ENCODE measurements at places on chromosomes 6 and 20.

DNA sequence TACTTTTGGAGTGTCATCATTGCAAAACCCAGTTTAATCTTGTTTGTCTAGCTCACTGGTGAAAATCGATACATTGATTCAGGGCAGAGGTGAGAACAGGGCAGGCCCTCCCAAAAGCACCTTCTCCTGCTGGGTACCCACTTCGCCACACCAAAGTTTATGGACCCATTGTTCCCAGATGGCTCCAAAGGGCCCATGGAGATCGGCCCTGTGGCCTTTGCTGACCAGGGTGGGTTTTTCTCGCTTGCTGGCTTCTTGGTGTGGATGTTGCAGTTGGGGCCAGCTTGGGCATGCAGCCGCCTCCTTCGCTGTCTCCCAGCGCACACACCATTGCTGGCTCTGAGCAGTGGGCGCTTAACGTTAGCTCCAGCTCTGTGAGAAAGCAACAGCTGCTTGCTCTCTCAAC, 178.1 kb upstream of the PDE10A start:
- DNase-seq = no peak

DNA sequence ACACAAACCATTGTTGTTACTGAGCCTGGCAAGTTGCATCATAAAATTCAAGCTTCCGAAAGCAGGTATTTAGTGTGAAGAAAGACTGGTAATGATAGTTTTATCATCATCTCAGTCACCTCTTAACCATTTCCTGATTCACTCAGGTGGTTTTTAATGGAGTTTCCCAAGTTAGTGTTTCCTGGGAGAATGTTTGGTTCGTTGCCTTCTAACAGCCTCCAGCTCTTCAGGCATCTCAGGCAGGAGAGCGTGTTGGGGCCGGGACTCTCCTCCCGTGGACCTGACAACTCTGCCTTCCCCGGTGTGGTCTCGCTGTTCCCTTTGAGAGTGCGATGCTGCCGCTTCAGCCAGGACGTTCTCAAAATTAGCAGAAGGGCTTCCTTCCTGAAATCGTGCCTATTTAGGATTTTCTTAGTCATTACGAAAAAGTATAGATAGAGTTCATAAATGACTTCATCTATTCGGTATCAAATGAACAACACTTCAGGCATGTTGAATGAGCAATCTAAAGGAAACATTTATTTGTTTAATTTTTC, 105.0 kb upstream of the QKI start:
- no peak for DNase-seq

DNA sequence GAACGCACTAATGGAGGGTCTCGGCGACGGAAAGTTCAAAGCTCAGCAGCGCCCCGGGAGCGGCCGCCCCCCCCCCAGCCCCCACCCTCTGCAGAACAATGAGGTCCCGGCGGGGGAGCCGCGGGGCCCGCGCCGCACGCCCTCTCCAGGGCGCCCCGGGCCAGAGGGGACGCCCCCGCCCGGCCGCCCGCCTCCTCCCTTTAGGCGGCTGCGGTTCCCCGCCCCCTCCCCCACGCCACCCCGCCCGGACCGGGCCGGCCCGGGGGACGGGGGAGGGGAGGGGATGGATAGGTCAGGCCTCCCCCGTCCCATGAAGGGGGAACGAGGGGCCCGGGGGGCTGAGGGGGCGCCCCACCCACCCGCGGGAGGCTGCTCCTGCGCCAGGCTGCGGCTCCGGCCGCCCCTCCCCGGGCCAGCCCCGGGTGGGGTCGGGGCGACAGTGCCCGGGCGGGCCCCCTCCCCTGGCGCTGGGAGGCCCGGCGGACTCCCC, 1.5 kb downstream of the NOL4L start:
- DNase-seq = peak; percentile 57

- DNase-seq = no peak
Observed at GRCh38 chr20:39049148-39049547, 87.0 kb downstream of the DHX35 start.

DNA sequence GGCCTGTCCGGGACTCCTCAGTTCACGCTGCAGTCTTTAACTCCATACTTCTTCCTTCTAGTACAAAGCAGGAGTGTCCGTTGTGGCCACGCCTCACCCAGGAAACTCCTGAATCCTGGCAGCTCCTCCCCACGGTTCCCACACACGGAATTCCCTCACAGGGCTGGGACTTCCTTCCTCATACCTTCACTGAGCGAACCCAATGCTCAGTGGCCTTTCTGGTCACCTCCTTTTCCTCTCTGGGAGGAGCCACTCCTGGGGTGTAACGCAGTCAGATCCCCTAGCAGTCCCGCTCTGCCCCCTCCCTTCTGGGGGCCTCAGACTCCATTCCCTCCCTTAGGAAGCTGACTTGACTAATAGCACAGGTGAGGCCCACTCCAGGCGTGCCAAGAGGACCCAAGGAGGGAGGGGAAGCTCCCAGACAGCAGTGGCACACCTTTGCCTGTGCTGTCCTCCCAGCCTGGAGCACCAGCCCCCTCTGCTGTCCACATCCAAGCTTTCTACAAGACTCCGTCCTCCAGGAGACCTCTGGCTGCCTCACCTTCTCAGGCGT, at the start of gene SLC52A3:
Gene SLC52A3 (minus strand): TSS at position 75 of the 553 bp plus-strand sequence. CDS start 2,726 bp downstream, outside the sequence.
- peak; percentile 60 for DNase-seq

GRCh38 chr6:155959898-155960495, 504.4 kb upstream of the NOX3 start:
- DNase-seq = no peak

DNA sequence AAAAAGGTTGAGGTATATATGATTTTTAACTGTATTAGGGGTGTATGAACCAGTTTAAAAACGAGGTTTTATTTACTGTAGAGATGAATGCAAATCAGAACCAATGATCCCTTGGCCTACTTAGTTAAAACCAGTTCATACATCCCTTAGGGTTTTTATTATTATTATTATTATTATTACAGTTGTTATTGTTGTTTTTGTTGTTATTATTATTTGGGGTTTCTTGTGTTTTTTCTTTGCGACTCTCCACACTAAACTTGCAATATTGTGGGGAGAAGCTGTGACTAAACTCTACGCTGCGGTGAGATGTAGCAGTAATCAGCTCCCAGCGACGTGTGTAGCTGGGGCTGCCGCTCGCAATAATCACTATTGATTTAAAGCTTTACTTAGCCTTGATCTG, 62.2 kb downstream of the SSR1 start:
- DNase-seq = no peak

DNA sequence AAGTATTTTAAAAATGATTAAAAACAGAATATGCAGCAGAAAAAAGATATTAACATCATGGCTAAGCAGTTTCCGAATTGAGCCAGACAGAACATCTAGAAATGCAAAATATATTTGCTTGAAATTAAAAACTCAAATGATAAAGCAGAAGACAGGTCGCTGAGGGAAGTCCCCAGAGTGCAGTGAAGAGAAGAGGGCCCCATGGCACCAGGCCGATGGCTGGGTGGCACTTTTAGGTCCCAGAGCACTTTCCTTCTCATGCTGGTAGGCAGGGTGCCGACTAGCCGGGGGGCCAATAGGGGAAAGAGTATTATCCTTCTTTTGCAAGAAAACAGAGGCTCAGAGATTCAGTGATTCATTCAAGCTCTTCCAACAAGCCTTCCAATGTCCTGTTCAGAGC, 58.9 kb downstream of the MYH7B start:
- no peak for DNase-seq

DNA sequence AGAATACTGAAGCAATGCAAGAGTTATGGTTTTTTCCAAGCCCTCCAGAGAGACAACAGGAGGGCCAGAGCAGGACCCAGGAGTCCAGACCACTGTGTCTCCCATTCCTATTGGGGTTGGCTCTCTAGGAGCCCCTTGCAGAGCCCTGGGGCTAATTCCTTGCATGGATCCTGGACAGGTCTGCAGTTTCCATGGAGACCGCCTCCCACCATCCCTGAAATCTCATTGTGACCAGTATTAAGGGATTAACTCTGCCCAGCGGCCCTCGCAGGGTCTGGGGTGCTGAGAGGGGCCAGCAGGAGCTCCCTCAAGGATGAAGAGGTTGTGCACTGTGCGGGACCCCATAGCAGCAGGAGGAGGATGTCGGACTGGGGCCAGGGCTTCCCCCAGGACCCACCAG, 34.8 kb downstream of the HNF4A start:
- DNase-seq = no peak

DNA sequence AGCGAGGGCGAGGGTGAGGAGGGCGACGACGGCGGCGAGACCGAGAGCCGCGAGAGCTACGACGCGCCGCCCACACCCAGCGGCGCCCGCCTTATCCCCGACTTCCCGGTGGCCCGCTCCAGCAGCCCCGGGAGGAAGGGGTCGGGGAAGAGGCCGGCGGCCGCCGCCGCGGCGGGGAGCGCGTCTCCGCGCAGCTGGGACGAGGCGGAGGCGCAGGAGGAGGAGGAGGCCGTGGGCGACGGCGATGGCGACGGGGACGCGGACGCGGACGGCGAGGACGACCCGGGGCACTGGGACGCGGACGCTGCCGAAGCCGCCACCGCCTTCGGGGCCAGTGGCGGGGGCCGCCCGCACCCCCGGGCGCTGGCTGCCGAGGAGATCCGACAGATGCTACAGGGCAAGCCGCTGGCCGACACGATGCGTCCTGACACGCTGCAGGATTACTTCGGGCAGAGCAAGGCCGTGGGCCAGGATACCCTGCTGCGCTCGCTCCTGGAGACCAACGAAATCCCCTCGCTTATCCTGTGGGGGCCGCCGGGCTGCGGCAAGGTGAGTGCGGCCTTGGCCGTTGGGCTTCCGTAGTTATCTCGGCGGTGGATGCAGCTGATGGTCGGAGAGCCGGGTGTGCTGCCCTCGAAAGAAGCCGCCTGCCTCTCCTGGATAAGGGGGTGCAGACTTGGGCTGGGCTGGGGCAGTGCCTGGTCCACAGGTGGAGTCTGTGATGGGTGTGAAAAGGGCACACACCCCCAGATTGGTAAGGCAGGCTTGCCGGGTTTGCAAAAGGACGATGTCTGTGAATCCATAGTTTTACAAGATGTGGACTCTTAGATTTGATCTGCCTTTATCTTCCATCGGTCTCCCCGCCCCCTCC, 938 bp downstream of the WRNIP1 start:
- peak; percentile 61 for DNase-seq

DNA sequence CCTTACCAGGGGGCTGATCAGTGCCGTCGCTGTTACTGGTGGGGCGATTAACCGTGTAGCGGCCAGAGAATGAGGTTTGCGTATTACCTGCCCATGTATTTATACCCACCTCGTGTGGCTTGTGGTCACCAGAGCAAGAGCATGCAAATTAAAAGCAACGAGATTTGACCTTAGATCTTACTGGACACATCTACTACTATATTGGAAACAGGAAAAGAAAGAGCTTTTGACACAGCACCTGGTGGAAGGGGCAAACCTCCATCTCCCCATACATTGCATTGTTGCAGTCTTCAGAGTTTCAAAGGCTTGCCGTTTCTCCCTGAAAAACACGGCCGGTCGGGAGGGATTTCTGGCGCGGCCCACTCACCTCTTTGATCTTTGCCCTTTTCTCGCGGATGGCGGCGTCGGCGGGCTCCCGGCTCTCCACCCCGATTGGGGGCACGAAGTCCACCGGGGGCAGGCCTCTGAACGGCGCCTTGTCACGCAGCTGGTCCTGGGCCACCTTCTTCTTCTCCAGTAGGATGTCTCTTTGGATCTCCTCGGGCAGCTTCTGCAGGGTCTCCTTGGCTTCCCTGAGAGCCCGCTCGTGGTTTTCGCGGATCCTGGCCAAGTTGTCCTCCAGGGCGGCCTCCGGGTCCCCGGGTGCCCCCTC, 1.3 kb downstream of the MAN1A1 start:
- no peak for DNase-seq

- DNase-seq = no peak
Observed at GRCh38 chr6:37293426-37293825, 35.5 kb upstream of the TMEM217 start.

- no peak for DNase-seq
Observed at GRCh38 chr6:16179970-16180431, 51.1 kb downstream of the MYLIP start.

GRCh38 chr20:37804584-37805566, 98.1 kb upstream of the VSTM2L start:
- DNase-seq = no peak

DNA sequence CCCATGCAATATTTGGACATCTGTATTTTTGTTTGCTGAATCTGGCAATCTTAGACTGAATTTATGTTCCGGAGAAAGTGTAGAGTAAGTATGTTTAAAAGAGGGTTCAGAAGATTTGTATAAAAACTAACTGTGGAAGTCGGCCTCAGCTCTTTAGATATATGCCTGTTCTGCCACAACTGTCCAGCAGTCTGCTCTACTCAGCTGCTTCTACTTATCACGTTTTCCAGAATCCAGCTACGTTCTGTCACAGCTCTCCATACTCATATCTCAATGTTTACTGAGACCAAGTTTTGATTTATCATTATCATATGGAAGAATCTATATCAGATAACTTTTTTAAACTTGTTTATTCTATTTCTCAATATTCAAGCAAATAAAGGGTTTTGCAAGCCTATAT, 721.3 kb downstream of the EYS start:
- no peak for DNase-seq

DNA sequence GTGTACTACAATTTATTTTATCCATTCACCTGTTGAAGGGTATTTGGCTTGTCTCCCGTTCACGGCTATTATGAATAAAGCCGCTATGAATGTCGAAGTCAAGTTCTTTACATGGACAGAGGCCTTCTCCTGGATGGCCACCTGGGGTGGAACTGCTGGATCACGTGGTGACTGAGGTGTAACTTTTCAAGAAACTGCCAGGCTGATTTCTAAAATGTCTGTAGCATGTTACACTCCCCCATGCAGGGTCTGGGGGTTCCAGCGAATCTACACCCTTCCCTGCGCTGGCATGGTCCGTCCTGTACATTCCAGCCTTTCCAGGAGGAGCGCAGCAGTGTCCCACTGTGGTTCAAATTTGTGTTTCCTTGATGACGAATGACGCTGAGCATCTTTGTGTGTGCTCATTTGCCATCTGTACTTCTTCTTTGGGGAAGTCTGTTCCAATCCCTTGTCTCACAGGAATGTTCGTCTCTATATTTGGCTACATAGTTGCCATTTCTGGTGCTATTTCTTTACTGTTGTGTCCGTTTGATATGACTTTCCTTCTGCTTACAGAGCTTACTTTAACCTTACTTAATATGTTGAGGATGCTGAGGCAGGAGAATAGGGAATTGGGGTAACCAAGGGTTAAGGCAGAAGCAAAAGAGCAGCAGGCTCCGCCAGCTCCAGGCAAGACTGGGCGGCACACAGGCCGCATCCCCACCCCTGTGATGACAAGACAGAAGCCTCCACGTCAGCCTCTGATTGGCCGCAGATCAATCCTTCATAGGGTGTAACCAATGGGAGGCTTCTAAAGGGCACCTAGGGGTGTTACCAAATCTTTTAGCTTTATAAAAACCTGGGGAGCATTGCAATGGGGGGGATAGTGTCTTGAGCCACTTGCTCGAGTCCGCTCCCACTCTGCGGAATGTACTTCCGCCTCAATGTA, 106.6 kb downstream of the TAF4 start:
- no peak for DNase-seq

Measured in RPMI8226 (cell line).